Astrocyte of the hippocampus (primary cell): ENCODE measurements at places on chromosomes 1 and 21.
A peak's percentile ranks its signal among the peaks of the same experiment; 100 is the strongest.

- peak; percentile 91 for DNase-seq
Measured at GRCh38 chr1:6348511-6349191, 44.9 kb downstream of the ACOT7 start.

DNA sequence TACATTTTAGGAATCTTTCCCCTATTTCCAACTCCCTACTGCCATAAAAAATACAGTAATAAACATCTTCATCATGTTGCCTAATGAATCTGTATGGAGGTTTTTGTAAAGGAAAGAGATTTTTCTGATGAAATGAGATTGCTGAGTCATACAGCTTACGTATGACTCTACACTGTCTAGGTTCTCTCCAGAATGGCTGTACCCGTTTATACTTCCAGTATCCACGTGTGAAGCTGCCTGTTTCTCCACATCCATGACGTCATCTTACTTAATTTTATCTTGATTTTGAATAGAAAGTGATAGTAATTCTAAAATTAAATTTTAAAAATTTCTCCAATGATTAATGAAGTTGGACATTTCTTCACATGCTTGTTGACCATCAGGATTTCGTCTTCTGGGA is 103.7 kb downstream of the COQ8A start:
- no peak for DNase-seq

GRCh38 chr21:43204638-43205037 is 35.8 kb downstream of the CRYAA start:
- no peak for DNase-seq

GRCh38 chr1:31978843-31979400 is 34.7 kb upstream of the KHDRBS1 start:
- peak; percentile 29 for DNase-seq

DNA sequence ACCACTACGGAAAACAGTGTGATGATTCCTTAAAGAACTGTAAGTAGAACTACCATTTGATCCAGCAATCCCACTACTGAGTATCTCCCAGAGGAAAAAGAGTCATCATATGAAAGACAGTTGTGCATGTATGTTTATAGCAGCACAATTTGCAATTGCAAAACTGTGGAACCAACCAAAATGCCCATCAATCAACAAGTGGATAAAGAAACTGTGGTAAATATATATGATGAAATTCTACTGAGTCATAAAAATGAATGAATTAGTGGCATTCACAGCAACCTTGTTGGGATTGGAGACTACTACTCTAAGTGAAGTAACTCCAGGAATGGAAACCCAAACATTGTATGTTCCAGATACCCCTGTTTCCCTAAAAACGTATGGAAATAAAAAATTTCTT is 337.0 kb upstream of the PTBP2 start:
- no peak for DNase-seq

DNA sequence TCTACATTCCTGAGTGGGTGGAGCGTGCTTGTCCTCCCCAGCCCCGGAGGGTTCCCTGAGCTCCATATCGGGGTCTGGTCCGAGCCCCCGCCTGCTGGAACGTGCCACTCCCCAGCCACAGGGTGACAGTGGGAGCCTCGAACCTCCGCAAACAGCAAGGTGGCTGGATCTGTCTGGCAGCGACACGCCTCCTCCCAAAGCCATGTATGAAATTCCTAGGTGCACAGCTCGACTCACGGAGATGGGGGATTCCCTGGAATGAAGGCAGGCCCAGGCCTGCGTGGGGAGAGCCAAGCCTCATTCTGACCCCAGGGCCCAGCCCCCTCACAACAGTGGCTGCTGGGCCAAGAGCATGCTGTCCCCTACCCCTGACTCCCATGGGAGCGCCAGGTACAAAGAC is 32.9 kb downstream of the TP73 start:
- no peak for DNase-seq

DNA sequence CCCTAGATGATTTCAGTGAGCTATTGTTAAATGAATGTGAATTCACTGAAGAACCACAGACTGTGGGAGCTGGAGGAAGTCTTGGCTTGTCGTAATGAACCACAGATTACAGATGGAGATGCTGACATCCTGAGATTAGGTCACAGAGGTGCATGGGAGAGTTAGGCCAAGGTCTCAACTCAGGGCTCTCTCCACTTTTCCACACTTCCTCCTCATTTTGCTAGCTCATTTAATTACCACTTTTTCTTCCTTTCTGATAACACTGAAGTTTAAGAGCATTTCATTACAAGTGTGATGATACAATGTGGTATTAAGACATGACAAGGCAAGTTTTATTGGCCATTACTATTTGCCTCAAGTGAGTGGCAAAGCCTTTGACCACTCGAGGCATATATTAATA is 30.8 kb downstream of the ST6GALNAC3 start:
- no peak for DNase-seq

- DNase-seq: peak; percentile 84
Measured at GRCh38 chr1:205488074-205488723, 16.3 kb upstream of the CDK18 start.

DNA sequence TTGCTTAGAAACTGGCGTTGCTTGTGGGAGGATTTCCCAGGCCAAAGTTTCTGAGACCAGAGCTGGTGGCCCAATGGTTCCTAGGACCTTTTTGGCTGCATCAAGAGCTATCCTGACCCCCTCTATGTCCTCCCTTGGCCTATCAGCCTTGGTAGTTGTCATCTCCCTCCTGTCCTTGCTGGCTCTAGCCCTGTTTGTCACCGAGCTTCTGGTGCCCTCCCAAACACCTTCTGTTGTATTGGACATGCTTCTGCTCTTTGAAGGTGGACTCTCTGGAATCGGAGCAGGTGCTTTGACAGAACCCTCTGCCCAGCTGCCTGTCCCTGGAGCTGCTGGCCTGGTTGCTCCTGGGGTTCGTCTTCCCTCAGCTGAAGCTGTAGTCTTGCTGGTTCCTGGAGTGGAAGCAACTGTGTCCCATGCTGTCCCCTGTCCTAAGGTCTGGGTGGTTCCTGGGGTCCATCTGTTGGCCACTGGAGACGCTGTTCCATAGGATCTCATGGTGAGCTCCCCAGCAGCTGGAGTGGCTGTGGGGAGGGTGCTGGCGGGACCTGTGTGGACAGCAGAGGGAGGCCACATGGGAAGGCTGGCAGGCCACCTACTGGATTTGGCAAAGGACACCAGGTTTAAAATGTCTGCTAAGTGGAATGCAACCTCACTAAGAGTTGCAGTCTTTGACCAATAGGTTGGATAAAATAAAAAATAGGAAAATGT is 9.4 kb downstream of the FCAMR start:
- DNase-seq: no peak

DNA sequence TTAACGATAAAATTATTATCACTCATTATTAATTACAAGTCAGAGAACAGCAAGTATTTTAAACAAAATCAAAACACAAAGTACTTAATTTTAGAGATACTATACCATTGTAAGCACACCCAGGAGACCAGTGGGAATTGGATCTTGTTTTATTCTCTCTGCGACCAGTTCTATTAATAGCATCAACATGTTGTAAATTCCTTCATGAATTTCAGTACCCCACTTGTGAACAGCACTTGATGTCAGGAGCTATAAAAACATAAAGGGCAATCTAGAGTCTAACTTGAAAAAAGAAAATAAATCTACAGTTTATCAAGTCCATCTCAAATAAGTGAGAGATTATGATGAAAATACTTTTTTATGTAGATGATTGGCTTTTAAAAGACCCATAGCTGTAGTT is 42.9 kb downstream of the USP24 start:
- peak; percentile 13 for DNase-seq

DNA sequence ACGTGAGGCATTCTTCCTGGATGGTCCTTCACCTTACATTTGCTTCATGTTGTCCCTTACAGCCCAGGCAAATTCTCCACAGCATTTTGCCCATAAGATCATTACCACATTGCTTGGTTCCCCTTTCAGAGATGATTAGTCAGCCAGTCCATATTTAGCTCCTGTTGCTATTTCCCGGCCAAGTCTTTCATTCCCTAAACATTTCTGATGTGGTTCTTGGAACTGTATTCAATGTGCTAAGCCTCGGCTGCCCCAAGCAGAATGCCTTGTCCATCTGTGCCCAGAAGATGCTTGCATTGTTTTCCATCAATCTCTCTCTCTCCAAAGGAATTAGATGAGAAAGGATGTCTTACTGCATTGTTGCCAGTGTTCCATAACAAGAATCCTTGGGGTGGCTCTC is 420.9 kb upstream of the CAMK1G start:
- DNase-seq: peak; percentile 73

DNA sequence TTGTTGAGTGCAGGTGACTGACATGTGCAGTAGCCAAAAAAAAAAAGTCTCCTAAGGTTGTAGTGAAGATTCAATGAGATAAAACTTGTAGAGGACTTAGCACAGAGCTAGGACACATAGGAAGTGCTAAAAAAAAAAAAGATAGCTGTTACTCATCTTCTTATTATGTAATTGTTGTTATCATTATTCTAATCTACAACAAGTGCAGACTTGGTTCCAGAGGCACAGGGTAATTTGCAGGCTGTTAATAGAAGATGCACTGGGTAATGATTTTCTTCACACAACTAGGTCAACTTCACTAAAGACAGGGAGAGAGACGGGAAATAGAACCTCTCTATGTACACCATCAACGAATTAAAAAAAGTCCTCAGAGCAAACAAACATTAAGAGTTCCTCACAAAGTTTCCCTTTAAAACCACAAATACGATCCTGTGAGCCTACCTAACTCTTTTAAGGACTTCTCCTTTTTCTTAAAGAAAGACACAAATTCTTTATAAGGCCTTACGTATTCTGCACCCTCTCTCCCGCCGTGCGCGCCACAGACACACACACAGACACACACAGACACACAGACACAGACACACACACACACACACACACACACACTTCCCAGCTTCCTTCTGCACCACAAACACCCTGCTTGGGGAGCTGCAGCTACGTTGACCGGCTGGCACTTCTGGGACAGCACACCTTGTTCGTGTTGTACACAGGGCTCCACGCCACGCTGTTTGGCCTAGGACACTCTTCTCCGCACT is 49.8 kb upstream of the GADD45A start:
- no peak for DNase-seq

GRCh38 chr21:41397471-41397891 is 28.6 kb upstream of the MX1 start:
- DNase-seq: no peak

DNA sequence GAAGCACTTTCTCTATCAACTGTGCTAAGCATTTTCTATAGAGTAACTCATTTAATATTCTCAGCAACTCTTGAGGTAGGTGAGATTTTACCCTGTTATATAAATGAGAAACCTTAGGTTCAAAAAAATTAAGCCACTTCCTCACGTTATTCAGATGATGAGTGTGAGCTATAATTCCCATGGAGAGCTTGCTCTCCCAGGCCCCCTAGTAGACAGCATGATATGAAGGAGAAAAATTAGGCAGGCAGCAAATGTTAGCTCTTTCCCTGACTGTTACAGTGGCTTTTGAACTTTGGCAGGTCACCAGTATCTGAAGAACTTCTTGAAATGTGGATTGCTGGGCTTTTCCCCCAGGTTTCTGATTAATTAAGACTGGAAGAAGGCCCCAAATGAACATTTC is 753.1 kb downstream of the NCAM2 start:
- no peak for DNase-seq

- no peak for DNase-seq
Measured at GRCh38 chr1:6673816-6674398, 27.7 kb downstream of the DNAJC11 start.

- DNase-seq: peak; percentile 84
Measured at GRCh38 chr1:226634166-226634588, 85.6 kb downstream of the STUM start.

DNA sequence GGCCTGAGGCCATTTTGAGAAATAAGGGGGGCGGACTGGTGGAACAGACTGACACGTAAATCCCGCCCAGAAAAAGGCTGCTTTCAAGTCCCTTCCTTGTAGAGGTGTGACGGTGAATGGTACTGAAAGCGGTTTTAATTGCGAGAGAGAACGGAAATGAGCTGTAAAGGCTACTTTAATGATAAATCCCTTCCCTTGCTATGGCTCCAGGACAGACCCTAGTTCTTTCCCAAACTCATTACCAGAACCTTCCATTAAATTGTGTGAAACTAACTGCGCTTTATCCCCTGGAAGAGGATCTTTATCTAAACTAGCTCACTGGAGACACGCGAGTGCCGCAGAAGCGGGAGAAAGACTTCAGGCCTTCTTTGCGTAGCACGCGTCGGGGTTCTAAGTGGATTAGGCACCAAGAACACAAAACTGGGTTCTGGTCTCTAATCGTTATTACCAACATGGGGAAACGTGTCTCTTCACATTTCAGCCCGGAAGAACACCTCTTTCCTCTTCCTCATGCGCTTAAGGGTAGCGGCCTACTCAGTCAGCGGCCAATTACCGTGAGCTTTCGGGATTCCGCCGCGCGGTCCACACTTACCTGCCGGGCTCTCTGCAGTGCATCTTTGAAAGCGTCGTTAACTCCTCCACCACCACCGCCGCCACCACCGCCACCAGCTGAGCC is 441 bp downstream of the FUBP1 start:
- DNase-seq: peak; percentile 91

GRCh38 chr1:101506541-101507164 is 269.8 kb downstream of the S1PR1 start:
- DNase-seq: peak; percentile 52

DNA sequence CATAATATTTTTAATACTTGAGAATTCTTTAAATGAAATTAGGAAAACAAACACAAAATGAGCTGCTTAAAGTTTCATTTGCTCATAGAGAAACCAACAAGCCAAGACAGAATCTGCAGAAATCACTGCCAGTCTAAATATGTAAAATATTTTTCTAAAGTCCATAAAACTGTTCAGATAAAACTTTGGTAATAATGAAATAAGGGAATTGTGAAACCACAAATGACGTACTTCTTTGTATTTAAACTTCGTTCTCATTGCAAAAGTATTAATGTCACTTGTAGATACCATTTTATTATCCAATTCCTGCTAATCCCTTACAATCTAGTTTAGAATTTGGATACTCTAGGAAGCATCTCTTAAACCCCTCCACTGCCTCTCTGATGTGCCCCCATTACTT is 234.5 kb upstream of the NEGR1 start:
- DNase-seq: no peak
